ENCODE measurements at places on chromosomes 7 and 10.
A peak's percentile ranks its signal among the peaks of the same experiment; 100 is the strongest.

DNA sequence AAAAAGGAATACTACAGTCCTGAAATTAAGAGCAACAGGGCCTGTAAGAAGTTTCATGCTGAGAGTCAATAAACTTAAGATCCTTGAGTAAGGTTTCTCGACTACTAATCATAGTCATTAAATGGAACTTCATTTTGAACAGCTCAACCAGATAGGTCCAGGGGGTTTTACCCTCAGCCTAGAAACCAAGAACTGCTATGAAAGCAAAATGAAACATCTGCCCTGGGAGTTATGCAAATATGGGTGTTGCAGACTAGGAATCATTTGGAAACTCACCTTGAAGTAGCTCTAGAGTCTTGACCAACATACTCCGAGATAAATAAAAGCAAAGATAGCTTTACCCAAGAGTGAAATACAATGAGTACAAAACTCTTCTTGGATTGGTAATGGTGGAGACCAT is 128.0 kb downstream of the HGF start:
- DNase-seq = no peak

GRCh38 chr7:68425377-68425776 is 1172.9 kb upstream of the AUTS2 start:
- DNase-seq = no peak

GRCh38 chr7:9711259-9711918 is 1262.3 kb upstream of the PHF14 start:
- no peak for DNase-seq

GRCh38 chr10:26555719-26556368 is 117.7 kb downstream of the APBB1IP start:
- DNase-seq = no peak

DNA sequence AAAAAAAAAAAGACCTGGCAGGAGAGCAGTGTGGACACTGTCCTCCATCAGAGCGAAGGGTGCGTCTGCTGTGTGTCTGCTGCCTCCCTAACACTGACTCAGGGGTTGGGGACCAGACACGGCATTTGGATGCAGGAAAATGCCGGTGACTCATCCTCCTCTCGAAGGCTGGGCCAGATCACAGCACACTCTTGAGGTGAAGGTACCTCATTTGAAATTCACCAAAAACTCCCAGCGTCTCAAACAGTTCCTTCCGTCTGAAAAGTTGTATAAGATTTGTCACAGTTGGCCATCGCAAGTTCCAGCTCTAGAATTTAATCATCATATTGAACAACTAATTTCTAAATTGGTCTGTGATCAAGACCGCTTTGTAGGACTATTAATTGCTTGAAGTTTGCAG is 118.1 kb upstream of the LYZL2 start:
- no peak for DNase-seq

DNA sequence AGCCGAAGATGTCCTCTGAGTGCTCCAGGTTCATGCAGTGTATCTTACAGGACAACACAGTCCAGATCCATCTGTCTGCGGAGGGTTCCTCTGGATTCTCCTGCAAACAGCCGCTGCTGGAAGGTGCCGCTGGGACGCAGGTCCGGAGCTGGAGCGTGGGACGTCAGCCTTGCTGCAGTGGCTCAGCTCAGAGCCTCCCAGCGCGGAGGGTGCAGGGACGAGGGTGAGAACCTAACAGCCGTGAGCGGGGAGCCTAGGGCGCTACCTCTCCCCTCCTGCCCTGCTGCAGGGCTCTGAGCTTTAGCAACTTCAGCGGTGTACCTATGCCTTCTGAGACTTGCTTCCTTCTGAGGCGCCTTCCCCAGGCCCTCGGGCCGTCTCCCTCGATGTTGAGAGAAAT is 137.6 kb upstream of the TMEM72 start:
- no peak for DNase-seq

- no peak for DNase-seq
Measured at GRCh38 chr10:87603769-87604168, 55.9 kb upstream of the PAPSS2 start.

DNA sequence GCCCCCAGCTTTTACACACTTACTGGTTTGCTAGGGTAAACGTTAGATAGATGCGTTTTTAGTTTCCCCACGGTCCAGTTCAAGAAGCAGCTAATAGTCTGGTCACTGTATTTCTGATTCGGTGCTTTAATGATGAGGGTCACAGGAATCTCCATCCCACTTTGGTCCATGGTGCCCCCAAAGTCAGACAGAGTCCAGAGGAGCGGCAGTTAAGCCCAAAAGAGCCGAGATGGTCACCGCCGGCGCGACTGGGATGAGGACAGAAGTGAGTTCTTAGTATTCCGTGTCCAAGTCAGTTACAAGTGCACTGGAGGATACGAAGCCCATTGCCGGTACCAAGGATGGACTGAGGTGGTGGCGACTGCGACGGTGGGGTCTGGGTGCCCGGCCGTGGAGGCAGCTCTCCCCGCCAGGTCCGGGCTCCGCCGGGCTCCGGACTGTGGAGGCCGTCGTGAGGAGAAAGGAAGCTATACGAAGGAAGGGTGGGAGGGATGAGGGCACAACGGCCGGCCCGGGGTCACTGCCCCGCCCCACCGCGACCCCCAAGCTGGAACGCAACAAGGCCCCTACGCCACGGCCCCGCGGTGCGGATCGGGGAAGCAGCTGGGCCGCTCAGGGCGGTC is 663 bp downstream of the HERPUD2 start:
- no peak for DNase-seq

- DNase-seq = no peak
Measured at GRCh38 chr10:1214071-1214675, 158.0 kb downstream of the WDR37 start.

- DNase-seq = no peak
Measured at GRCh38 chr7:131957338-131958020, 401.1 kb upstream of the PODXL start.

GRCh38 chr7:47446871-47447466 is 134.9 kb downstream of the TNS3 start:
- DNase-seq = no peak

DNA sequence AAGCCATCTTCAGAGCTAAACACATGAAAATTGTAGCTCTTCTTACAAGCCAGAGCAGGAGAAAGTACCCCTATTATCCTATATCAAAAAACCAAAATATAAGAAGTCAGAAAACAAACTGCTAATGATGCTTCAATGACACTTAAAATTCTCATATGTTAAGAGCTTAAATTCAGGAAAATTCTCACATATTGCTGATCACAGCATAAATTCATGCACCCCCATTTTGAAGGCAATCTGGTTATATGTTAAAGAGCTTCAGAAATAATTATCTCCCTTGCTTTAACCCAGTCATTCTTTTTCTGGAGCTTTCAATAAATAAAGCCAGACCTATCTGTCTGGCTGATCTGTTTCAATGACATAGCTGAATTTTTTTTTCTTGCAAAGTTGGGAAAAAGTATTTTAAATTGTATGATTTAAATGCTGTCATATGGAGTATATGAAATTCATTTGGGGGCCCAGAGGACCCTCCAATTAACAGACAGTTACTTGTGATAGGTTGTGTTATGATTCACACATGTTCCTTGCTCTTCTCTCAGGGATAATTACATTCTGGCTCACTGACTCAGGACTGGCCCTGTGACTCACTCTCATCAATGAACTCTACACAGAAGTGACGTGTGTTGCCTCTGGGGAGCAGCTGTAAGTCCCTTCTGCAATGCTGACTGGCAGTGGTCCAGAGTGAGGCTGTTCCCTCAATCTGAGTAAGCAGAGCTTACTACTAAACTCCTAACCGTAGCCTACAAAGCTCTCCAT is 85.2 kb downstream of the HGF start:
- DNase-seq = peak; percentile 34

GRCh38 chr10:98374217-98374985 is 40.6 kb downstream of the PYROXD2 start:
- DNase-seq = peak; percentile 25

DNA sequence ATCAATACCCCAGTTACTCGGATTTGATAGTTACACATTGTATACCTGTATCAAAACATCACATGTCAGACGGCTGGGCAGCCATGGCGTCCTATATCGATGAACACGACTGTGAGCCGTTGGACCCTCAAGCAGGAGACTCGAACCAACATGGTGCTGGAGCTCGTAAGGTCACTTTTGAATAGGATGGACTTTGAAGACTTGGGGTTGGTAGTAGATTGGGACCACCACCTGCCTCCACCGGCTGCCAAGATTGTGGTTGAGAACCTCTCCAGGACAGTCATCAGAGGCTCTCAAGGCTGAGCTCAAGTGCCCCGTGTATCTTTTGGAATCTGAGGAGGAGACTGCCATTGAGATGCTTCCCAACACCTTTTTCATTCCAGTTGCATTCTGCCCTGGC is 1.9 kb upstream of the RINT1 start:
- no peak for DNase-seq
